Activated T-cell treated with anti-CD3 and anti-CD28 coated beads, Interleukin-2, amount 50 U/mL, for 1 hour (primary cell): ENCODE measurements at places on chromosomes 16 and 17.

DNA sequence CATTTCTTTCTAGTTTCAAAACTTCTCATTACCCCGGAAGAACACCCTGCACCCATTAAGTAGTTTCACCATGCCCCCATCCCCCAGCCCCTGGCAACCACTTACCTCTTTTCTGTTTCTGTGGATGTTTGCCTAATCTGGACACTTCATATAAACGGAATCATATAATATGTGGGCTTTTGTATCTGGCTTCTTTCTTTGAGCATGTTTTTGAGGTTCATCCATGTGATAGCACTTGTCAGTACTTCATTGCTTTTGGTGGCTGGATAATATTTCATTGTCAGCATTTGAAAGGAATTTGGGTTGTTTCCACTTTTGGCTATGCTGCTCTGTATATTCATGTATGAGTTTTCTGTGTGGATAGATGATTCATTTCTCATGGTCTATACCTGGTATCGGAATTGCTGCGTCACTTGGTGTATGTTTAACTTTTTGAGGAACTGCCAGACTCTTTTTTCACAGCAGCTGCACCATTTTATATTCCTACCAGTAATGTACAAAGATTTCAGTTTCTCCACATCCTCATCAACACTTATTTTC is 30.0 kb upstream of the SLC5A10 start:
- no peak for DNase-seq

DNA sequence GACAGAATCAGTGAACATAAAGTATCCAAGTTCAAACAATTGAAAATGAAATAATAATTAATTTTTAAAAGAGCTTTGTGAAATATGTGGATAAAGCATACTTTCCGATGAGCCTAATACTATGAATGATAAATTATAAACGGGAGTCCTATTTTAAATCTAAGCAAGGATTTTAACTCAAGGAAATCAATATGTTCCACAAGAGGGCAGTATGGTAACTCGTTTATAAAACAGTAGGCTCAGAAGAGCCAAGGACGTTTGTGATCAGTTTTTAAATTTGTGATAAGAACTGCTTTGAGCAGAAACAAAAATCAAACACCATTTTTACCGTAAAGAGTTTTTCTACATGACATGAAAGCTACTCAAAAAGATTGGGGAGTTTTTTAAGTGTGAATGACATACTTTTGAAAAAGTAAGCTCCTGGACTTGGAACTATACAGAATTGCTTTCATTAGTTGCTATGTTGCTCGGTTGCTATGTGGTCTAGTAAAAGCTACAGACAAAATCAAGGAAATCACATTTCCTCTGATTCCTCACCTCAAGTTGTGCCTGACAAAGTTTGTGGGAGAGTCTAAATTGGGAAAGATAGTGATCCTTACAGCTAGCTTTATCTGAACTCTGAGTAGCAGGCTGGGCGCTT is 11.8 kb upstream of the TEKT1 start:
- no peak for DNase-seq

- no peak for DNase-seq
Measured at GRCh38 chr16:65950211-65950610, 416.3 kb upstream of the CDH5 start.

GRCh38 chr17:29714146-29714545 is 91.4 kb upstream of the CORO6 start:
- no peak for DNase-seq

DNA sequence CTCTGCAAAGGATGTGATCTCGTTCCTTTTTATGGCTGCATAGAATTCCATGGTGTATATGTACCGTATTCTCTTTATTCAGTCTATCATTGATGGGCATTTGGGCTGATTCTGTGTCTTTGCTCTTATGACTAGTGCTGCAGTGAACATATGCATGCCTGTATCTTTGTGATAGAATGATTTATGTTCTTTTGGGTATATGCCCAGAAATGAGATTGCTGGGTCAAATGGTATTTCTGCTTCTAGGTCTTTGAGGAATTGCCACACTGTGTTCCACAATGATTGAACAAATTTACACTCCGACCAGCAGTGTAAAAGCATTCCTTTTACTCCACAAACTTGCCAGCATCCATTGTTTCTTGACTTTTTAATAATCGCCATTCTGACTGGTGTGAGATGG is 60.2 kb upstream of the ADORA2B start:
- no peak for DNase-seq

DNA sequence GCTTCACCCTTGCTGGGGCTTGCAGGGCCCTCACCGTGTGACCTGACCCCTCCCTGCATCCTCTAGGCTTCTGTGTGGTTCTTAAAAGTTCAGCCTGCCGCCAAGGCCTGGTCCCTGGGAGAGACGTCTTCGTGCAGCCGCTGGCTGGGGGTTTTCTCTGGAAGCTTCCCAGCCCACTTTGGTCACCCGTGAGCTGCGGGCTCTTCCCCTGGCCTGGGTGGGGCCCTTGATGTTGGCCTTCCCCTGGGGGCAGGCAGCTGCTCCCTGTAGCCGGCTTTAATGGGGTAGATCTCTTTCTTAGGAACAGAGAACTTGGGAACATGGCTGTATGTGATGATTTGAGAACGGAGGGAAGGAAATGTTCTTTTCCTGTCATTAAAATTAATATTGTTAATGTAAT is 32.7 kb downstream of the ZNF750 start:
- DNase-seq, result no peak

- DNase-seq, result no peak
Measured at GRCh38 chr17:32664936-32665583, 178.3 kb downstream of the CDK5R1 start.

GRCh38 chr16:8173111-8173644 is 417.1 kb downstream of the TMEM114 start:
- DNase-seq, result no peak

DNA sequence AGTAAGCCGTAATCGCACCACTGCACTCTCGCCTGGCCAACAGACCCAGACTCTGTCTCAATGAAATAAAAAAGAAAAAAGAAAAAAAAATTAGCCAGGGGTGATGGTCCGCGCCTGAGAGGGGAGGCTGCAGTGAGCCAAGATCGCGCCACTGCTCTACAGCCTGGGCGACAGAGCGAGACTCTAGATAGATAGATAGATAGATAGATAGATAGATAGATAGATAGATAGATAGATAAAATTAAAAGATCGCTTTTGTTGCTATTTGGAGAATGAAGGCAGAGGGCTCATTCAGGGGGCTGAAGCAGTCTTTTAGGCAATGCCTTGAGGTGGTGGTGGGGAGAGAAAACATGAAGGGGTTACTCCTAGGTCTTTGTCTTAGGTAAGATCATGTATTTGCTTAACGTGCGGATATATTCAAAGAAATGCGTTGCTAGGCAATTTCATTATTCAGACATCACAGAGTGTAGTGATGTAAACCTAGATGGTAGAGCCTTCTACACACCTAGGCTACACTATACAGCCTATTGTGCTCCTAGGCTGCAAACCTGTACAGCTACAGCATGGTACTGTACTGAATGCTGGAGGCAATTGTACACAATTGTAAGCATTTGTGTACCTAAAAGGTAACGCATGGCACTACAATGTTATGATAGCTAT is 4.3 kb upstream of the HES7 start:
- no peak for DNase-seq

GRCh38 chr17:27793168-27793905 is 7.0 kb downstream of the NOS2 start:
- DNase-seq, result no peak

DNA sequence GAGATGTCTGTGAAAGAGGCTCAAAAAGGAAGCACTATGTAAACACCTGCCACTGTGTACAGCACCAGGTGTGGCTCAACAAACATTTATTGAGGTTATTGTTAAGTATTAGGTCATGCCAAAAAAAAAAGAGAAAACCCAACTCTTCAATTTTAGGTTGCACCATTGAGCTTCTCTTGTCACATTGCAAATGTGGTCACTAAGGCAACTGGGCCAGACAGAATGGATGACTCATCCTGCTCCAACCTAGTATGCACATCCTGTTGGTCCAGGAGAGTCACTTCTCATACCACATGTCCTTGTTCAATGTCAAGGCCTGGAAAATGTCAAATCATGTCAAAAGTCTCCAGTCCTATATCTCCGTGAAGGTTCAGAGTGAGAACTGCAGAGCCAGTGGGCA is 25.0 kb downstream of the HOXB1 start:
- no peak for DNase-seq
